ENCODE measurements at places on chromosomes 4 and X.

DNA sequence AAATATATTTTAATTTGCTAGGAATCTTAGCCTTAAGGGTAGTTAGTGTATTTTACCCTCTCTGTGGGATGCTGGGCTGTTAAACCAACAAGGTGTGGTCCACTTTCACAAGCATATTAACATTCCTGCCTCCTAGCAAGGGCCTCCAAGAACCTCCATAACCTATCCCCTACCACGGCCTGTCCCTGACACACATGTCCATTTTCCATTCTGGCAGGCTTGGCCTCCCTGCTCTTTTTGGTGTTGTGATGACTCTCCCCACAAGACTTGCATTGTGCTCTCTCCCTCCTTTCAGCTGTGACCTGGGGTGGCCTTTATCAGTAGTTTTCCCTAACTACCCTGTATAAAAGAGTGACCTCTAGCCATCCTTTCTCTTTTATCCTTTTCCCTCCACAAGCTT, 120.2 kb downstream of the KLHL8 start:
- DNase-seq = no peak

DNA sequence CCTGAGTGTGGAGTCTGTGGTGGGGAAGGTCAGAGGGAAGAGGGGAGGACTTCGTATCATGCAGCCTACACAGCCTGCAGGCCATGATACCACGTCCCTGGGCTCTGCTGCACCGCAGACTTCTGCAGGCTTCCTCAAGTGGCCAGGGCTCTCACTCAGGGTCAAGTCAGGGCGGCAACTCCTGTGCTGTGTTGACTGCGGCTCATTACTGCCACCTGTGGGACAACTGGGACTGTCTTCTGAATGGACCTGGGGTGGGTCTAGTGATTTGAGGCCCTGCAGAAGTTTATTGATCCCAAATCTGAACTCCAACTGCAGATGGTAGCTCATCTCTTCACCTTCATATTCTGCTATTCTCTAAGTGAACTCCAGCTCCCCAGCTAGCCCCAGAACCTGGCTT, 167.1 kb downstream of the NSUN7 start:
- no peak for DNase-seq

DNA sequence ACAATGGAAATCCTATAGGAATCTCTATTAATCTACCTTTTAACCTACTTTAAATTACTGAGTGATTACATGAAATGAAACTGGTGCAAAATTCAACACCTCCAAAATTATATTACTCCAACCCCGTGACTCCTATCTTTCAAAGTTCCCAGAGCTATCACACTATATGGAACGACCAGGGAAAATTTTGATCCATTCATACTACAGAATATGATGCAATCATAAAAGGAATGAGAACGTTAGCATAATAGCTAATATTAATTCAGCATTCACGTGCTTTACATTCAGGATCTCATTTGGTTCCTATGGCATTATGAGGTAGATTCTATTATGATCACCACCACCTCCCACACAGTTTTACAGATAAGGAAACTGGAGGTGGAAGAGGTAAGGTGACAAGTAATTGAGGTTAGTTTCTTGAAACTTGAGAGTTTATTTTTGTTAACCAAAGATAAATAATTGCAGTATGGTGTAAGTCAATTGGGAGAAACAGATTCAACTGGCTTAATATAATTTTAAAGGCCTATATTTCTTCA, 29.4 kb upstream of the INTS6L start:
- DNase-seq = no peak

- no peak for DNase-seq
These were observed 658 bp downstream of the SH3TC1 start for GRCh38 chr4:8199594-8200301.

- DNase-seq = no peak
These were observed 748 bp downstream of the CFP start for GRCh38 chrX:47628982-47629381.

- DNase-seq = no peak
These were observed 42.1 kb downstream of the MAB21L2 start for GRCh38 chr4:150624055-150624454.

DNA sequence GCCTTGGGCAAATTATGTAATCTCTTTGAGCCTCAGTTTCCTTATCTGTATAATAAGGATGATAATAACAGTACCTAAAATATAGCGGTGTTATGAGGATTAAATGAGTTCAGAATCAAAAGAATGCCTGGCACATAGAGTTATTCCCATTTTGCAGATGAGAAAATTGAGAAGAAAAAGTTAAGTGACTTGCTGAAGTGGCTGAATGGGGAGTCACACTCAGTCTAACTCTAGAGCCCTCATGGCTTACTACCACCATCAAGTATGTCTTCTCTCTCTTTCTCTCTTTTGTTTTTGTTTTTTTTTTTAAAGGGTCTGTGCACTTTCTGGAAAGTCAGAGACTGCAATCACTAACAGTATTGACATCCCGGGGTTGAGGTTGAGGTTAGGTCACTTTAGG, 615 bp downstream of the CACNA1F start:
- DNase-seq = no peak

DNA sequence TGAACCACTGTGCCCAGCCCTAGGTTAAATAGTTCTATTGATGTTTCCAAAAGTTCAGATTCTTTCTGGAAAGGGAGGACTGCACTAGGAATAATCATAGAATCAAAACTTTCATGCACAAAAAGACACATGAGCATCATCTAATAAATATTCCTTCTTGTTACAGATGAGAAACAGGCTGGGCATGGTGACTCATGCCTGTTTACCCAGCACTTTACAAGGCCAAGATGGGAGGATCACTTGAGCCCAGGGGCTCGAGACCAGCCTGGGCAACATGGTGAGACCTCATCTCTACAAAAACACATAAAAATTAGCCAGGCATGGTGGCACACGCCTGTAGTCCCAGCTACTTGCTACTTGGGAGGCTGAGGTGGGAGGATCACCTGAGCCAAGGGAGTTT, 27.7 kb downstream of the LARP7 start:
- DNase-seq = no peak

GRCh38 chr4:150149381-150149780, 71.1 kb downstream of the DCLK2 start:
- DNase-seq = no peak

DNA sequence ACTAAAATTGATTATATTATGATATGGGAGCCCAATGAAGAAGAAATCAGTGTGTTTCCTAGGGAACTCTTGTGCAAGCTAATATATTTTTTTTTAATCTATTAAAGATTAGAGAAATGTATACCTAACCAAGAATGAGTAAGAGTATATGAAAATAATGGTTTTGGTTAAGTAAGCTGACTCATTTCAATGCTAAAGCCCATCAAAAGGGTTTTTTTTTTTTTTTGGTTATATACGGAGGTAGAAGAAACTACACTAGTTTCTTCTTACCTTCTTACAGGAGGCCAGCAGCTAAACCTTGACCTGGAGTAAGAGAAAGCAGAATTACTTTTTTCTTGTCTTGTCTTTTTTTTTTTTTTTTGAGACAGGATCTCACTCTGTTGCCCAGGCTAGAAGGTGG, 27.5 kb downstream of the RUFY3 start:
- DNase-seq = no peak

GRCh38 chrX:150219374-150220185, 143.5 kb upstream of the MAMLD1 start:
- no peak for DNase-seq

- no peak for DNase-seq
These were observed 532 bp downstream of the ZNF827 start for GRCh38 chr4:145937971-145938611.

- DNase-seq = no peak
These were observed 67.0 kb upstream of the TSPAN7 start for GRCh38 chrX:38494239-38494823.

All from AG04450 (cell line).